ENCODE measurements at places on chromosomes 5 and 9. TPM values are rescaled to one million over a fixed set of nuclear protein-coding genes. Genes with fewer than 3 reads are reported as not detected.
A peak's percentile ranks its signal among the peaks of the same experiment; 100 is the strongest.

DNA sequence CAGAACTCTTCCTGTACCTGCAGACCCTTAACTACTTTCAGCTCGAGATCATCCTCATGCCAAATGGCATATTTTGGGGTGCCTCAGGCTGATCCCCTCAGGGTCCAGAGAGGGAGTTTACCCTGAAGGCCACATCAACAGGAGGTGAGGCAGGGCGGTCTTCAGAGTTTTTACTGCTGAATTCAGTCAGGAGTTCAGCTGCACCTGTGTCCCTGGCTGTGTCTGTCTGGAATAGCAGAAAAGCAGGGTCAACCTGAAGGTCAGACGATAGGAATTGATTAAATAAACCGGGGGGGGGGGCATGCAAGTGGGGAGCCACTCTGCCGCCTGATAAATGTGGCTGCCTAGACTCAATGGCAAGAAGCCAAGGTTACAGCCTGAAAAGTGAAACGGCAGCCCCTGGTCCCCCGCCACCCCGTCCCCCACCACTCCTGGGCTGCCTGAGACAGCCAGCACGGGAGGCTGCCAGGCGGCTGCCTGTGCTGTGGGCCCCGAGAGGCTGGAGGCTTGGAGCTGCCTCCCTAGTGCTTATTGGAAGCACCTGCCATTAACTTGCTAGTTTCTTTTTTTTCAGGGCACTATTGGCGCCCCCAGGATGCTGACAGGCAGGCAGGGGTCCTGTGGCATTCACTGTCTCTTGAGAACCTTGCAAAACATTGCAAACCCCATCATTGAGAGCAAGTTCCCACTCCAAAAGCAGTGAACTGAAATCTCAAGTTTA lies 182.7 kb upstream of the PPP1R26 start:
- peak; percentile 49 for DNase-seq

GRCh38 chr5:143613329-143613728 lies 198.6 kb upstream of the HMHB1 start:
- DNase-seq, result no peak

DNA sequence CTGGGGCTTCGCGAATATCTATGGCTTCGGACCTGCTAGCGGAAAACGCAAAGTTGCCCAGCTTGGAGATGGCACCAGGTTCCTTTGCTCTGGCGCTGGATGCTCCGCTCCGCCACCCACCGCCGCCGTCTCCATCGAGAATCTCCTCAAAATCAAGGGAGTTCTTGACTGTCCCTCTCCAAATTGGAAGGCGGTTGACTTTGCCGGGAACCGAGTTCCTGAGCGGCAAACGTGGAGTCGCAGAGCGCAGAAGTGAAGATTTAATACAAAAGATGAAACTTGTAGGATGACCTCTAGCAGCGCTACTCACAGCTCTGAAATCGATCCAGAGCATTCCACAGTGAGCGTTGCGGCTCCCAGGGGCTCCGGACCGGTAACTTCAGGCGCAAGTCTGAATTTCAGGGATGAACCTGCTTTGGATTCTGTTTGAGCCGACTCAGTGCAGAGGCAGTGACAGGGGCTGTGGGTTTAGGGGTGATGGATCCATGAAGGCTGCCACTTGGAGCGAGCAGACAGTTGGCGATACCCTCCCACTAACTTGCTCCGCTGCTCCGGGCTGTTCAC lies 1641.5 kb upstream of the C9orf72 start:
- peak; percentile 73 for DNase-seq

- DNase-seq, result no peak
Measured at GRCh38 chr9:79263628-79264027, 308.1 kb upstream of the TLE4 start.

DNA sequence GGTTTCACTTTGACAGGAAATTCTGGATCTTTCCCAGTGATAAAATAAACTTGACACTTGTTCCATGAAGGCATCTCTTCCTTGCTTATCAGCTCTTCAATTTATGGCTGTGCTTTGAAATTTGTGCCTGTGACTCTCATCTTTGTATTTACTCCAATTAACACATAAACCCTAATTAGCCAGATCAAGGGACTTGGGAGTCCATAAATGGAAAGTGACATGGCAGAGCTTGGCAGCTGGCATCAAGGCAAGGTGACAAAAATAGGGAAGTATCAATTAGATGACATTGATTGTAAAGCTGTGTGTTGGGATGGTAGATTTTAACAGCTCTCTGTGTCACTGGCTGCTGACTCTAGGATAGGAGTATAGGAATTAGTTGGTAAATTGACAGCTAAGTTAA lies 133.9 kb downstream of the PBX3 start:
- no peak for DNase-seq

MYMK gene
- total RNA-seq, result not detected
